Anterior cingulate cortex (tissue), 58 donors: ENCODE measurements at places on chromosomes 13 and 19.

- DNase-seq: no peak
These were observed 104.7 kb upstream of the MBNL2 start for GRCh38 chr13:97117388-97117910.

DNA sequence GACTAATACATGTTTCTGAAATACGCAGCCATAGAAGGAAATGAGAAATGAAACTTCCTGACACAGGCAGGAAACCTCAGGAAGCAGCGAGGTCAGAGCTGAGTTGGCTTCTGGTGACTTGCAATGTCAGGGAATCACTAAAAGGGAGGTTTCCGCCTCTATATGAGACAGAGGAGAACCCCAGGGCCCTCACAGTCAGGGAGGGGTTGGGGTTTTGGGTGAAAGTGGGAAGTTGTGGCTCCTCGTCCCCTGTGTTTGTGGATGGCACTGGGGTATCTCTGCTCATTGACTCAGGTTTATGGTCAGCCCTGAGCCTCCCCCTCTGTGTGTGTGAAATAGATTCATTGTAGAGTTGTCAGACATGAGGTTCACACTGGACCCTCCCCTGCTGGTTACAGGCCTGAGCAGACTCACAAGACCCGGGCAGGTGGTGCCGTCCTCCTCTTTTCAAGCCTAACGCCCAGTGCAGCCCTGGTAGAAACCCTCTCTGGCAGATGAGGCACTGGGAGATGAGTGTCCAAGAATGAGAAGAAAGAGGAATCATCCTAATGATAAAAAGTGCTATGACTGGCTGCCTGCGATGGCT lies 5.5 kb upstream of the LILRA6 start:
- DNase-seq: peak; percentile 50

GRCh38 chr19:7124782-7125181 lies 55.3 kb downstream of the ZNF557 start:
- DNase-seq: no peak

GRCh38 chr19:19788015-19788414 lies 33.5 kb downstream of the ZNF506 start:
- no peak for DNase-seq

DNA sequence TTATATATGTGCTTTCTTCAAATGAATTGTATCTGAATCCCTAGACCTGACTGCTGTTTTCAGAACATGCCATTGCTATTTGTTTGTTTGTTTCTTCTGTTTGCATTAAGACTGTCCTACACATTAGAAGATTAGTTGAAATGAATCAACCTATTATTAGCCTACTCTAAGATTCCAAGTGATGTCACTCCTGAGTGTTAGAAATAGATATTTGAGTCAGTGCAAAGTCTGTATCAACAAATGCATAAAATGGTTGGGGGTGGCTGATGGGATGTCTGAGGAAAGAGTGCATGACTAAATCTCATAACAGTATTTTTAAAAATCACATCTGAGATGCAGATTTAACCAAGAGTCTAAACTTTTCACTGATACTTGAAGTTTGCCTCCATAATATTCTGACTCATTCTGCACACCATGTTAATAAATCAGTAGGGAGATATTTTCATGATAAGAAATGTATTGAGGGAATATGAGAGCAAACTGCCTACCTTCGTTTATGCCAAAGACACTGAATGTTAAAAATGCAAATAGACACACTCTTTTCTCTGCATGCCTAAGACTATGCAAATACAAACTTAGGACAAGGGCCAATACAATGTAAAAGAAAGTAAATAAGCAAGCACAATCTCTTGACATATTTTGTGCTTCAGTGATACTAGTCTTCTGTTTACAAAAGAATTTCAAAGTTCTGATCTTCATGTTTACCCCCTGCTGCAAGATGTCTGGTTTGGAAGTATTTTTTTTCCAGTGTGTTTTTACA lies 253.3 kb downstream of the LIG4 start:
- no peak for DNase-seq

DNA sequence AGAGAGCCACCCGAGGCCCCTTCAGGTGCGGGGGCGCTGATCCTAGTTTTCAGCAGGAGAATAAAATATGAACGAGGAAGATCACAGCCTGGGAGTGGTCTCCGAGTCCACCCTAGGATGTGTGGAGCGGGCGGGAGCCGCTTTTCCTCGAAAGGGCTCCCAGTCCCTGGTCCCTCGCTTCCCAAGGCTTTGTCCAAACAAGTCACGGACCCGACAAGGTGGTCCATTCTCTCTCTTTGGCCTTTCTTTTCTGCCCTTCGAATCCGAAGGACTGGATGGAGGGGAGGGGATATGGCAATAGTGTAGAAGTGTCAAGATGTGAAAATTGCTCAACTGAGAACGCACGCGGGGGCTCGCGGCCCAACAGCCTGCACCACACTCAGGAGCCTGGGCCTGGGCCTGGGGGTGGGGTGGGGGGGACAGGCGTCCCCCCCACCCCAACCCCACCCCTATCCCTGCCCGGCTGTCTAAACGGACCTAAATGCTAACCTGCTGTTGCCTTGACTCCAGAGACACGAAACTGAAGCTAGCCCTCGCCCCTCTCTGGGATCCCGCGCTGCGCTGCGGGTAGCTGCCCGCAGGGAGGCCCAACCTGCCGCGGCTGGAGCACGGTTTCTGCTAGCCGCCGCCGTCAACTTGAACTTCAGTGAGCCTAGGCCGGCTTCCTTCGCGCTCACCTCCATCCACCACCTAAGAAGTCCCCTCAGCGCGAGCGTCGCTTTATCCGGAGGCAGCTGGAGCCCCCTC lies 7.1 kb downstream of the ZIC2 start:
- DNase-seq: no peak

DNA sequence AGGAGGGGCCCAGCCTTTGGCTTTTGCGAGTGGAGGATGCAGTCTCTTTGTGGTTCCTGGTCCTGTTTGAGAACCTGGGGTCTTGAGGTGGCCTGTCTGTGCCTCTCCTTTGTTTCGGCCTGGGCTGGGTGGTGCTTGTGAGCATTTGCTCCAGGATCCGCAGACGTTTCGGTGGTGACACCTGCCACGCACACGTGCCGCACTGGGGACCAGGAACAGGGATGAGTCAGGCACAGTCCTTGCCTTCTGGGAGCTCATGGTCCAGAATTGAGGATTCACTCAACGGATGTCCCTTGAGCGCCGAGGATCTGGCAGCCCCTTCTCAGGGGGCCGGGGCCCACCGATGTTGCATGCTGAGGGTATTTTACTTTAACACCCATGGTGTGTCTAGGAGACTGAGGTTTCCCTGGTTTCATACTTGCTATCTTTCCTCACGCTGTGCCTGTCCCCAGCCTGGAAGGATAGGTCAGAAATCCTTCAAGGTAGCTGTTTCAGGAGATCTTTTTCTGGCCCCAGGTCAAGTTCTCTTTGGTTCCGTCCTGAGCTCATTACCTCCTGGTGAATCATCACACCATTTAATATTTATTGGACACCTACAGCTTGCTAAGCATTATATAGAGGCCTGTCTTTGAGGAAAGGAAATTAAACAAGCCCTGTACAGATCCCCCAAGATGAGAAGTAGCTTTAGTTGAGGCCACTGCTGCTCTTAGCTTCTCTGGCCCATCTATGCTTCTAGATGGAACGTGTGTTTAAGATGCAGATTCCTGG lies 5.1 kb downstream of the HDGFL2 start:
- DNase-seq: no peak

- no peak for DNase-seq
These were observed 460.3 kb upstream of the KLHL1 start for GRCh38 chr13:70568571-70568970.

GRCh38 chr19:16594131-16594586 lies 21.9 kb upstream of the SLC35E1 start:
- no peak for DNase-seq

GRCh38 chr19:3360421-3361383 lies 5.7 kb upstream of the NFIC start:
- peak; percentile 70 for DNase-seq

- no peak for DNase-seq
These were observed 698.0 kb downstream of the PCDH9 start for GRCh38 chr13:66532146-66532545.

DNA sequence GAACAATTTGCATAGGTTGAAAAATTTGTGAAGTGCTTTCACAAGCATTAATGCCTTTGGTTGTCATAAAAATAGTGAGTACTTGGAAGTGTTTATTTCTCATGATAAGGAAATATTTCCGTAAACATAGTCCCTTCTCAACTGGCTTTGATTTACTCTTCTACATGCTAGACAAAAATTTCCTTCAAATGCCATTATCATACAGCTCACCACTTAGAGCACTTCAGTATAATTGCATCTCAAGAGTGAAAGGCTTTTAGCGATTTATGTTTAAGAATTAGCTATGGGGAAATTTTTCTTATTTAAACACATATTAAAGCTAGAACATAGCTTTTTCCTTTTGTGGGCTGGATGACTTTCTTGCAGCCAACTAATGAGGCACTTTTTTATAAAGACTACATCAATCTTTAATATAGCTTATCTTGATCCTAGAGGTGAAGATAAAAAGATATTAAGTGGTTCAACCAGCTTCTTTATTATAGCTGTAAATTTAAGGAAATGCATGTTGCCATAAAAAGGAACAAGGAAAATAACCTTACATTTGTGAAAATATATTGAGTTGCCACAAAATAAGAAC lies 656.8 kb downstream of the SLITRK6 start:
- no peak for DNase-seq

- DNase-seq: no peak
These were observed 321.6 kb downstream of the NDFIP2 start for GRCh38 chr13:79802389-79803085.

DNA sequence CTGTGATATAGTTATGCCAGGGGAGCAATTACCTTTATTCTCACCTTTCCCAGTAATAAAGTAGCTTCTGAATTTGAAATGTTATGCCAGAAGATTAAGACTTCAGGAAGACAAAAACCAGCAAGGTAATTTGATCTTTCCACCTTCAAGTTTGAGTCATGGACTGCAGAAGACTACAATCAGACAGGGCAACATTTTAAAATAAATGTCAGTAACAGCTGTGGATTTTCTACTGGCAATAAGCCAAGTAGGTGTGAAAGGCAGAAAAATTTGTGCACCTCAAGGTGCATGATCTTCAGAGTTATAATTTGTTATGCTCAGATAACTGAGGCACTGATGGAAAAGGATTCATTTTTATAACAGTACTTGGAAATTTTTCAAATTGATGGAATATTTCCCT lies 54.9 kb downstream of the SLITRK1 start:
- DNase-seq: no peak

GRCh38 chr13:98147521-98147920 lies 4.6 kb downstream of the FARP1 start:
- DNase-seq: no peak

- DNase-seq: no peak
These were observed 4.2 kb downstream of the DMRTC2 start for GRCh38 chr19:41849067-41849466.

GRCh38 chr19:555474-555808 lies 11.6 kb downstream of the GZMM start:
- no peak for DNase-seq

- no peak for DNase-seq
These were observed 439.8 kb downstream of the TDRD3 start for GRCh38 chr13:60836821-60837220.

GRCh38 chr19:34493038-34493648 lies 11.6 kb downstream of the WTIP start:
- no peak for DNase-seq
